ENCODE measurements at places on chromosomes 3 and 15.

GRCh38 chr3:42752961-42753360 is 20.1 kb downstream of the CCDC13 start:
- no peak for DNase-seq

DNA sequence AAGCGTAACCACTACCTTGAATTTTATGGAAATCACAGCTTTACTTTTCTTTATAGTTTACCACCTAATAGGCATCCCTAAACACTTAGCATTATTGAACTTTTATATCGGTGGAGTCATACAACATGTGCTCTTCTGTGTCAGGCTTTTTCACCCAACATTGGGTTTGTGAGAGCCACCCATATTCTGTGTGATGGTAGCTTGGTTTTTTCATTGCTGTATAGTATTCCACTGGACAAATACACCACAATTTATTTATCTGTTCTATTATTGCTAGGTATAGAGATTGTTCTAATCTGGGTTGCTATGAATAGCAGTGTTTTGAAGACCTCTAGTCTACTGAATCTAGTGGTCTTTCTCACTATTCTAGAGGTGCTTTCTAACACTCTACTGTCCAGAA is 31.6 kb upstream of the ATP1B3 start:
- no peak for DNase-seq

- no peak for DNase-seq
These were observed 19.1 kb downstream of the SLC6A20 start for GRCh38 chr3:45777111-45777745.

DNA sequence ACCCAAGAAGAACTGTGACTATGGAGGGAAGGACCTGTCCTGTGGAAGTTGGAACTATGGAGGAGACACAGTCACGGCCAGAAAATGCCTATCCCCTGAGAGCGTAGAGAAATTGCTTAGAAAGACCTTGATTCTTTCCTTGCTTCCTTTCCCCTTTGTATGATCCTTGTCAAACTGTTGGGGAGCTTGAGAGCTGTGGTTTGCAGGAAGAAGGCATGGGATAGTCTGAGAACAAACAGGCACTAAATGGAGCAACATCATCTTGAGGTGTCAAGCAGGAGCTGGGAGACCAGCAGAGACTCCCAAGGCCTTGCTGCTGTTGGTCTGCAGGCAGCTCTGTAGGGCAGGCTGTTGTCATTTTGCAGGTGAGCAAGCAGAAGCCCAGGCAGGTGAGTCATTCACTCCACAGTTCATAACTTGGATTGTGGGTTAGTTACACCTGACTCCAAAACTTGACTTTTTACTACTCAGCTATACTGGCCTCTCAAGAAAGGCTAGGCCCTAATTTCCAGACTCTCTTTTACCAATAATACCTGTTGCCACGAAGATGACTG is 298.9 kb downstream of the LRTM1 start:
- no peak for DNase-seq

DNA sequence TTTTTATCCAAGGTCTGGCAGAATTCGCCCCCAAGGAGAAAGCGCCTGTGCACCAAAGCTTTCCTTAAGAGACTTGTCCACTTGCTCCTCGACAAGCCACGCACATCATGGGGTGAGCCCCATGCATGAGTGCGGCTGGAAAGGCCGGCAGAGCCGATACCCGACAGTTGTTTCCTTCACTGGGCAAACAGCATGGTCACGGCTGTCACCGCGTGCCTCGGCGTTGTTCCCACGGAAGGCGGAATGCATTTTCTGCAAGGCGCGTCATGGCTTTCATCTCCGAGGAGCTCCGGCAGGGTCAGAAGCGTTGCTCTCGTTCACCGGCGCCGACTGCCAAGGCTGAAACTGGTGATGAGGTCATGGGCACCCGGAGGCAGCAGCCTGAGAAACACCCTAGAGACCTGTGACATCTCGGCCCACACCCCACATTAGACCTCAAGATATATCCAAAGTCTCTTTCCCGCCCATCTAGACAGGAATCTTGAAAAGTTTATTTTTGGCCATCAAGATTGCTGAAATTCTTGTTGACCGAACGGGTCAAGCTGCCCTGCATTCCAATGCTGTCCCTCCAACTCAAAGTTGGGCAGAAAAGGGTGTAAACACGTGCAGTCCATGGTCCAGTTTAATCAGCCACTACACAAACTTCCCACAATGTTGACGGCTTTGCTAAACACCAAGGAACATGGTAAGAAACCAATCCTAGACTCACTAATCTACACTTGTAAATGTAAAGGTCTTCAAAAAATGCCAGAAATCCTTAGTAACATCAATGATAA is 604 bp upstream of the TJP1 start:
- DNase-seq, result no peak

DNA sequence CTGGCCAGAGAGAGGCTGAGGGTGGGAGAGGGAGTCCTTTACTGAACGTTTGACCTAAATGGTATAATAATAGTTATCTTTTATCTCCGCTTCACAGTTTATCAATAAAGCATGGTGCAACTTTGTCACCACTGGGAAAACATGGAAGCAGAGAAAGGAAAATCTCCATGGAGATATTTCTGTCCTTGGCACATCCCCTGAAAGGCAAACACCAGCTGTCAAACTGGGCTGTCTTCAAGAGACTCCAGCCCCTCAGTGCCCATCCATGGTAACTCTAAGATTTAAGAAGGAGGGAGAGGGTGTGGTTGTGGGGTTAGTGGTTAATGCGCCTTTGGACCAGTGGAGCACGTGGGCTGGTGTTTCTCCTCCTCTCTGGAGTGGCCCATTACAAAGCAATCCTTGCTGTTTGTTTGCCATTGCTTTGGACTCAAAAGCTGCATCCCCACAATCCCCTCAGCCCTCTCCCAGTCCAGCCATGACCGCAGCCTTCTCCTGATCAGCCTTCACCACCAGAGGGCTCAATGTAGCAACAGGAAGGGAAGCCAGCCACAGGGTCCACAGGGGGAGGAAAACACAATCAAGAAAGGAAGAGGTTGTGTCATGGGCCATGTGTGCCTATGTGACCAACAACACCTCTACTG is 38.2 kb upstream of the FAM174B start:
- no peak for DNase-seq

DNA sequence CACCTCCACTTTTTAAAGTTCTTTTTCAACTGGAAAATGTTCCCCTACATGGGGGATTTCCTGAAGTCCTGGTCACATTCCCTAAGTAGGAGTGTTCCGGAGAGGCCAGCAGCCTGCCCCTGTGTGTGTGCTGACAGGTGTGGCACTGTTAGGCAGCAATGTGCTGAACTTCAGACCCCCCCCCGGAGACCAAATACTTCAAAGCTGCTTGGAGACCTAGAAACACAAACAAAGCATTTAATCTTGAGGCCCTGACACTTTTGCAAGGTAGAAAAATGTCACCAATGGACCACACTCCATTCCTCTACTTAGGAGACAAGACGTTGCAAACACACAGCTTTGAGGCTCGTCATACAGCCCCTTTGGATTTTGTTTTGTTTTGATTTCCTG is 259.6 kb upstream of the CTNNB1 start:
- DNase-seq, result no peak

DNA sequence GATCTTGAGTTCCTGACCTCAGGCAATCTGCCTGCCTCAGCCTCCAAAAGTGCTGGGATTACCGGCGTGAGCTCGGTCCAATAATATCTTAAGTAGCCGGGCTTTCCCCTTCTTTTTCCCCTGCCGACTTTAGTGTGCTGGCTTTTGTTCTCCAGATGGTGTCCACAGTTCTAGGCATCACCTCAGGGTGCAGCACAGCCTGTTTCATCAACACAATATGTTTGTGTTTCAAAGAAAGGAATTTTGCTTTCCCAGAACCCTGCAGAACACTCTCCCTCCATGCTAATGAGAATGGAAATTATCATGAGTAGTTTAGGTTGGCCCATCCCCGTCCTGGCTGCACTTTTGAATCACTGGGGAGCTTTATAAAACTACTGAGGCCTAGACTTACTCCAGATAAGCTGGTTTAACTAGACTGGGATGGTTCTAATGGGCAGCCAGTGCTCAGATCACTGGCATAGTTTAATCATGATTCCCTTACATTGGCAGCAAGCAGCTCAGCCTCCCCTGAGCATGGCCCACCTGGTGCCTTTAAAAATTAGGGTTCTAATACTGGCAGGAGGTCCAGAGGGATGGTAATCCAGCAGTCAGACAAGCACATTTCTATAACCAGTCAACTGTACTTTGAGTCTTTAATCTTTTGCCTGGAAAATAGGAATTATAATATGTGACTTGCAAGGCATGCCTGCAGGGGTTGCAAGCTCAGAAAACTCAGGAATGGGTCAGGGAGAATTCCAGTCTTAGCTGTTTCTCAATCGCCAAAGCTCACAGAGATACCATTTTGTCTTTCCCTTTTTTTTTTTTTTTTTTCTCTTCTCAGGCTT is 127.6 kb upstream of the RASGRP1 start:
- DNase-seq, result no peak

GRCh38 chr3:12478326-12478725 is 6.0 kb upstream of the TSEN2 start:
- no peak for DNase-seq

GRCh38 chr3:14796403-14797077 is 22.2 kb upstream of the FGD5 start:
- no peak for DNase-seq

DNA sequence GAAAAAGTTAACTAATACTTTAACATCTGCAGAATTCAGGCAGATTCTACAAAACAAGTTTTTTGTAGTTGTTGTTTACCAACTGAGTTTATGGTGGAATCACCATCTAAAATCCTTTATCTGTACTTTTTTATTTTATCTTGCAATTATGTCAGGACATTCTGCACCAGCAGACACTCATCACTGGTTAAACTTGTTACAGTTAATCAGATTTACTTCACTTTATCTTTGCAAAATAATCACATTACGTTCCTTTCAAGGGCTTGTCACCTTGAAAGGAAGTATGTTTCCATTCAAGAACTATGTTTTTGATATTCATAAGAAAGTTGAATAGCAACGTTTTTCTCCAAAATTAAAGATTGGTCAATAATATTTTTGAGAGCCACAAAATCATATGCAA is 796.6 kb upstream of the ROBO1 start:
- DNase-seq, result no peak

GRCh38 chr3:128415200-128415772 is 51.4 kb downstream of the DNAJB8 start:
- no peak for DNase-seq

GRCh38 chr3:176193032-176193730 is 1004.1 kb downstream of the TBL1XR1 start:
- no peak for DNase-seq

DNA sequence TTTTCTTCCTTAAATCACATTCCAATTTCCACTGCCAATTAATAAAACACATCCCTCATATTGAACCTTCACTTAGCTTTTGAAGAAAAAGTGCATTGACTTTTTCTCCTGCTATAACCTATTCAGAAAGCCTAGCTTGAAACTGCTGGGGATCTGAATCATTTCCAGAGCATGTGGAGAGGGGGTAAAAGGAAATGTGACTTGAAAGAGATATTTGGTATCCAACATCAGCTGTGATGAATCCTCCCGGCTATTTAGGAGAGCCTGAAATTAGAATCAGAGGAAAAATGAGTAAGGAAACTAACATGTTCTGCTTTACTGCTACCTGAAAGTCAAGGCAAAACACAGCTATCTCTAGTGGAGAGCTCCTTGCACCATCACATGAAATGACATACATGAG is 2.6 kb upstream of the GNB5 start:
- no peak for DNase-seq

DNA sequence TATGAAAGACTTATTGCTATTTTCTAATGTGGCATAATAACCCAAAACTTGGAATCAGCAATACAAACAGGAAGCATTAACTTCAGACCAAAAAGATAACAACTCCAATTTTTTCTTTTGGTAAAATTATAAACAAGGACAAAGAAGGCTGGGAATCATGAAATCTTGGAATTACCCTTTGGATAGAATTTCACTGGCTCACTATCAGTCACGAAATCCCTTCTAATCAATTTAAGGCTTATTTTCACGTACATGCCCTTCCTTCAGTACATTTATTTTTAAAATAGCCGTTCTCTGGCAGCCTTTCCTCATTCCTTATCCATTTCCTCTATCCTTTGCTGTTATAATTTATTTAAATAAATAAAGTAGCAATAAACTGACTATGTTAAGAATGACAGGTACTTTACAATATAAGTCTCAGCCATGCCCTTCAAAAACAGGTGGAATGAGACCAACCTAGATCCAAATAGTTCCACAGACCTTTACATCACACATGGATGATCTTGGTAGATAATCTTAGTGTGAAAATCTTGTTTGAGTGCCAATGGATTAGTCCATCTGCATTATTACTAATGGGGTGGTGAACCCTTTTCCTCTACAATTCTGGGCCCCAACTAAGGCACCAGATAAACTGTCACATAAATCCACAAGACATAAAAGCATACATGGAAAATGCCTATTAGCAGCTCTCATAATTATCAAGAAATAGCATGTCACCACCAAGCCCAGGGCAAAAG is 38.9 kb downstream of the ABI3BP start:
- DNase-seq, result no peak

GRCh38 chr3:135641761-135642160 is 323.8 kb upstream of the PPP2R3A start:
- DNase-seq, result no peak

- DNase-seq, result no peak
These were observed 3.6 kb downstream of the HGD start for GRCh38 chr3:120678331-120678947.

GRCh38 chr15:100901702-100902435 is 17.3 kb upstream of the LRRK1 start:
- DNase-seq, result no peak

DNA sequence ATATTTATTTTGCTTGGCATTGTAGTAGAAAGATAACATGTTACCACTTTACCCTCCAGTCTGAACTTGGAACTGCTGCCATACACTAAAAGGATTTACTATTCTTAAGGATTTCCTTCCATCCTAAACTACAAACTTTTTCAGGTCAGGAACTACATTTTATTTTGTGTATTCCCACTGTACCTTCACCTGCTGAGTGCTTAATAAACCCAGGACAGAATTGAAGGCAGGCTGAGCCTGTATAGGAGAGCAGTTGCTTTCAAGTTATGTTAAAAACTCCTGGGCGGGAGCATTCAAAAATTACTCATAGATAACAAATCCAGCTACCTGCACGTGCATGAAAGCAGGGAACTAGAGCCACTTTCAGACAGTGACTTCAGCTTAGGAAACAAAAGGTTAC is 58.3 kb downstream of the CACNA1D start:
- no peak for DNase-seq

GRCh38 chr15:88487796-88488523 is 20.5 kb downstream of the MRPS11 start:
- DNase-seq, result no peak

- no peak for DNase-seq
These were observed 10.4 kb upstream of the GREM1 start for GRCh38 chr15:32707436-32707835.

DNA sequence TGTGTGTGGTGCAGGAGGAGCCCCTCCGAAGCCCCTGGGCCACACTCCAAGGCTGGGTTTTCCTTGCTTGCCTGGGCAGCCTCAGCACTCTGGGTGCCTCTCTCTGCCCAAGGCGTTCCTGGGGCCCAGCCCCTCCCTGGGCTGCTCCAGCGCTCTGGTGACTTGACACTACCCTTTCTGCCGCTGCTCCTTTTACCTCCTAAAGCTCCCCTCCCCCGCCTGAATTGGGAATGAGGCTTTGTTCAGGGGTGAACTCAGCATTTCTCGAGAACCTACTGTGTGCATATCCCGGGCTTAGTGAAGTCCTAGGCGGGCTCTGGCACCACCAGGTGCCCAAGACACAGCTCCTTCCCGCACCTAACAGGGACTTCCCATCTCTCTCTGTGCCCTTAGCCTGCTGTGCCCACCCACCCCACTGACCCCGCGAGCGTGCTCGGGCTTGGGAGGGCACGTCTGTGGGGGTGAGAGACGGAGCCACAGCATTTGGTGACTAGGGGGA is 1.2 kb upstream of the BAHD1 start:
- no peak for DNase-seq

Data from activated T-helper 1 cell treated with Interleukin-2 at 50 U/mL for 16 hours (primary cell).